Glutamatergic neuron (in vitro differentiated cells): ENCODE measurements at places on chromosomes 3 and 15.
A peak's percentile ranks its signal among the peaks of the same experiment; 100 is the strongest.

DNA sequence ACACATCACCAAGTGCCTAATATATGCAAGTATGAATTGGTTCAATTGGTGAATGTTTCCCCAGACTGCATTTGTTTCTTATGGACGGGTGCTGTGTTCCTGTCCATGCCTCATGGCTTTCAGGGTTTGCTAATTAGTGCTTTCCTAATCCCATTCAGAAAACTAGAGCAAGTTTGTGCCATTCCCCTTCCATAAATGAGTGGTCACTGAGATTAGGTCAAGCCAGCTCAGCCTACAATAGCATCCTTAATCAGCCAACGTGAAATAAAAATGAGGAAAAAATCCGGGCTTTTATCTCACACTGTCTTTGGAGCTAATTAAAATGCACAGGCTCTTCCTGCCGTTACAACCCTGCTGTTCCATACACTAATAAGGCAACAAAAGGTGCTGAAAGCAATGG, 788.8 kb downstream of the ROBO1 start:
- no peaks in the 10 kb centered on the region for H3K36me3 ChIP-seq
- peak overlapping the region; percentile 91 for H3K4me3 ChIP-seq
- H3K27ac ChIP-seq, result peak overlapping the region; percentile 99

DNA sequence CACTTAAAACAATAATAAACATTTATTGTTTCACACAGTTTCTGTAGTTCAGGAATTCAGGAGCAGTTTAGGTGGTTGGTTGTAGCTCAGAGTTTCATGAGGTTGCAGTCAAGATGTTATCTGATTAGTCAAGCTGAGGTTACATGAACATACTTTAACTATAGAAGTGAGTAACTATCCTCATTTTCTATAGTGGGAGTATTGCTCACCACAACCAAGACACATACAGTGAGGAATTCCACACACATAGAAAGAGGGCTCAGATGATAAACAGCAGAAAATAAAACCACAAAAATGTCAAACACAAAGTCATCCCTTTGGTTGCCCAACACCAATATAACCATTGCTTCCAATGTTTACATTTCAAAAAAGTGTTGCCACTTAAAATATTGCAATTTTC, 13.6 kb downstream of the SCN11A start:
- H3K36me3 ChIP-seq, result peaks cover 8% of the 10 kb centered on the region
- DNase-seq, result no peak
- no peak overlapping the region for H3K4me3 ChIP-seq

DNA sequence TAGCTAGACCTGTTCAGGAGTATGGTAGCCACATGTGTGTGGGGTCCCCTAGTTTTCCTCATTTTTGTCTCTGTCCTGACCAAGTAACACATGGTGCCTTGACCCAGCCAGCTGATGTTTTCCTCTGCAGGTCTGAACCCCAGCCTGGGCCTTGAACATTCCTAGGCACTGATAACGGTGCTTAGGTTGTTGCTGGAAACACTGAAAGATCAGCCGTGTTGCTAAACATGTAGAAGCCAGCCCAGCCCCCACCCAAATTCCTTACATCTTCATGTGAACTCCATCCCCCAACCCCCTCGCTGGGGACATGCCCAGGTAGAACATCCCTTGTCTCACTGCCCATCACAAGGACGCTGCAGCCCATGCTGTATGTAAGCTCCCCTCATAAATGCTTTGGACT, 18.7 kb downstream of the RTP3 start:
- no peak for DNase-seq
- no peaks in the 10 kb centered on the region for H3K27me3 ChIP-seq
- no peaks in the 10 kb centered on the region for H3K4me1 ChIP-seq
- no peaks in the 10 kb centered on the region for H3K36me3 ChIP-seq
- no peak overlapping the region for H3K27ac ChIP-seq

- no peak for DNase-seq
- no peaks in the 10 kb centered on the region for H3K4me1 ChIP-seq
Observed at GRCh38 chr3:46025139-46025538, 2.1 kb downstream of the XCR1 start.

DNA sequence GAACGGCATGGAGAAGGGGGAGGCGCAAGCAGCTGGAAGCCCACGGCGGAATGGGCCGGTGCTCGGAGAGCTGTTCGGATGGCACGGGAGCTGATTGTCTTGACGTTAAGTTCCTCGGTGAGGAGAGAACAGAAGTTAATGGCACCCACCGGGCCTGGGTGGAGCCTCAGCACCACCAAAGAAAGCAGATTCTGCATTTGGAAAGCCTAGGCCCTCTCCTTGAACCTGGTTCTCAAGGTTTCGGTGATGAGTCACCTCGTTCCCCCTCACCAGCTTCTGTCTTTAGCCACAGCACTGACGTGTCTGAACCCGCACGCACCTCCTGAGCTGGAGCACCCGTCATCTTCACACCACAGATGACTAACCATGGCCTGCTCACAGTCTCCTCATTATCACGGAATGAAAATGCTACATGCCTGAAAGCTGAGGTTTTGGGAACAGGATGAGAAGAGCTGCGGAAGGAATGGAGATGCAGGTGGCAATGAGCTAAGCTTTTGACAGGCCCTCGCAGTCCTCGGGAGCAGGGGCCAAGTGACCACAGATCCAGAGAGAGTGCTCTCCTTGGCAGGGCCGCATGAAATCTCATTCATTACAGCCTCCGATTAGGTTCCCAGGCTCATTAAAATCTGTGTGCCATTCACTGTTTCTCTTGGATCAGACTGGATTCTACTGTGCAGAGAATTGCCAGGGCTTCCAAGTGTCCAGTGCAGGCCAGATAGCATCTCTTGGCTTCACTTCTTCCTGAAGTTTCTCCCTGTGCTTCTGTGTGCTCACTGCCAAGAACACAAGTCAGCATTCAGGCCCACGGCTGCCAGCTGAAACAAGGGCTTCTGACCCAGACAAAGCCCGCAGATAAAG, 96.3 kb upstream of the DLG1 start:
- H3K27ac ChIP-seq, result no peak overlapping the region
- no peaks in the 10 kb centered on the region for H3K27me3 ChIP-seq
- H3K36me3 ChIP-seq, result no peaks in the 10 kb centered on the region
- no peak overlapping the region for H3K4me3 ChIP-seq
- no peak for DNase-seq
- no peaks in the 10 kb centered on the region for H3K4me1 ChIP-seq
